ENCODE measurements at places on chromosomes 12 and 14.

GRCh38 chr12:130114952-130115351 lies 47.3 kb upstream of the FZD10 start:
- no peak for DNase-seq

- DNase-seq = no peak
Measured at GRCh38 chr14:55065411-55065810, 14.0 kb downstream of the MAPK1IP1L start.

DNA sequence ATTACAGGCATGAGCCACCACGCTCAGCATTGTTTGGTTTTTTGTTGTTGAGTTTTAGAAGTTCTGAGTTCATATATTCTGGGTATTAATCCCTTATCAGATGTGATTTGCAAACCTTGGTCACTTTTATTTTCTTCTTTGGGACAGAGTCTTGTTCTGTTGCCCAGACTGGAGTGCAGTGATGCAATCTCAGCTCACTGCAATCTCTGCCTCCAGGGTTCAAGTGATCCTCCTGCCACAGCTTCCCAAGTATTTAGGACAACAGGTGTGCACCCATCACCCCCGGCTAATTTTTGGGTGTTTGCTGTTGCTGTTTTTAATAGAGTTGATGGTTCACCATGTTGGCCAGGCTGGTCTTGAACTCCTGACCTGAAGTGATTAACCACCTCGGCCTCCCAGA lies 11.8 kb downstream of the USP30 start:
- no peak for DNase-seq

DNA sequence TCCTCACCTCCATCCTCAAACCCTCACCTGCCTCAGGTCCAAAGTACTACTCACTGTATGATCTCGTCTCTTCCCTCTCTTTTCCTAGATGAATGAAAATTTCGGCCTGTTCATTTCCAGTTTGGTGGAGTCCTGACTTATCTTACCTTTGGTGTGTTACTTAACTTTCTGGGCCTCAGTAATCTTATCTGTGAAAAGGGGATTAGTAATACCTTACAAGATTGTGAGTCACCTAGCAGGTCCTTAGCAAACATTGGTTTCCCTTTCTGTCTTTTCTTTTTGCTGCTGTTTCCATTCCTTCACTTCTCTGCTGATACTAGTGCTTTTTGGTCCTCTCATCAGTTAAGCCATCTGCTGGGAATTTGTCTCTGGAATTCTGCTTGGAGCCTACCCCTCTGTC lies 52.8 kb downstream of the AKAP6 start:
- DNase-seq = peak; percentile 8

DNA sequence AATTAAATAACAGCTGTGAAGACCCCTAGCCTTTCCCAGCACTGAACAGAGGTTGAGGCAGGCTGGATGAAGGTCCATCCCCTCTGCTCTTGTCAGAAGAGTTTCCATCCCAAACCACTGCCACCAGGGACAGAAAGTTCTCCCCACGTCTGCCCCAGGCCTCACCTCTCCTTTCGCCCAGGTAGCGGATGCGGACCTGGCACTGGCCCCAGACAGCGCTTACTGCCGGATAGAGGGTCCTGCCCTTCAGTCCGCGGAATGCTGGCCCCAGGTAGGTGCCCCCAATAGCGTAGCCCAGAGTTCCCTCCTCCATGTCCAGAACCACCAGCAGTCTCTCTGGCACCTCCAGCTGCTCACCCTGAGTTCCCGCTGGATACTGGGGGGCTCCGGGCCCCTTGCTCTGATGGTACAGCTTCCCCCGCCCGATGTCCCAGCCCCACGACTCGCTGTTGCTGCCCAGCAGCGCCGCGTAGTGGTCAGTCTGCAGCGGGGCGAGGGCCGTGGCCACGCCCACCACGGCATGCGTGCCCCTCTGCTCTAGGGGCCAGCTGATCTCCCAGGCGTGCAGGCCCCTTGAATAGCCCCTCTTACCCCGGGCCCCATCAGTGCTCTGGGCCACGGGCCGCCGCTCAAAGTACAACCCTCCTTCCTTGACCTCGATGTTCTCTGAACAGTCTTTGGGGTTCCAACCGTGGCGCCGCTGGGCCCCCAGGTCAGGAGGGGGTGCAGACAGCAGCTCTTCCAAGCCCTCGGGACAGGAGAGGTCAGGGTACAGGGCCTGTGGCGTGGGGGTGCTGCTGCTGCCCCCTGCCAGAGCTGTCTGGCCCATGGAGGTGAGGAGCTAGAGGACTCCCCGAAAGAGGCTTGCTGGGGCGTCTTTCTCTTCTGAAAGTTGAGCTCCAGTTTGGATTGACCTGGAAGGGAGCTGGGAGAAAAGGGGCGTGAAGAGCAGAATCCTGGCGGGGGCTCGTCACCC lies 742 bp downstream of the SPSB2 start:
- DNase-seq = peak; percentile 86

DNA sequence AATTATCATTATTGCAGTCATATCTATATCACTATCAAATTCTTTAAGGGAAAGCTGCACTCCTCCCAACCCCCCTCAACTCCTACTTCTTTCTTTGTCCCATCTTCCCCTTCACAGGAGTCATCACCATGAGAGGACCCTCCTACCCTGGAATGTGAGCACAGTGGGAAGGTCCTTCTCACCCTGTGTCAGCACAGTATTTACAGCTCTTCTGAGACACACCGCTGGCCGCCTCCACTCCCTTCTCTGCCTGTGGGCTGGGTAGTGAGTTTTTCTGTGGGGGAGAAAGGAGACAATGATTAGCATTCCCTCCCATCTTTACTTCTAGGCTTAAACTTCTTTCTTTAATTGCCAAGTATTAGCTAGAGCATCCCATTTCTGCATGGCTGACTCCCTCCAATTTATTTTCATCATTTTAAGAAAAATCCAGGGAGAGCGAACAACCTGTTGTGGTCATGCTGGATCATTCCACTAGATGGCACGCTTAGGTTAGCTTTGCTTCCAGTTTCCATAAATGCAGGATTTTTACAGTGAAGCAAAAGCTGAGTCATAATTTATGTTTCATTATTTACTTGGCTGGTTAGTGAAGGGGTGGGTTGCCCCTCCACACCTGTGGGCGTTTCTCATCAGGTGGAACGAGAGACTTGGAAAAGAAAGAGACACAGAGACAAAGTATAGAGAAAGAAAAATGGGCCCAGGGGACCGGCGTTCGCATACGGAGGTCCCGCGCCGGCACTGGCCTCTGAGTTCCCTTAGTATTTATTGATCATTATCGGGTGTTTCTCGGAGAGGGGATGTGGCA lies 188.5 kb downstream of the ALX1 start:
- peak; percentile 80 for DNase-seq

Measured in trophoblast cell (in vitro differentiated cells and primary cell).